Kidney (tissue), 22 donors: ENCODE measurements at places on chromosomes 11 and 22. TPM values are rescaled to one million over a fixed set of nuclear protein-coding genes. Genes with fewer than 3 reads are reported as not detected.
A peak's percentile ranks its signal among the peaks of the same experiment; 100 is the strongest.

DNA sequence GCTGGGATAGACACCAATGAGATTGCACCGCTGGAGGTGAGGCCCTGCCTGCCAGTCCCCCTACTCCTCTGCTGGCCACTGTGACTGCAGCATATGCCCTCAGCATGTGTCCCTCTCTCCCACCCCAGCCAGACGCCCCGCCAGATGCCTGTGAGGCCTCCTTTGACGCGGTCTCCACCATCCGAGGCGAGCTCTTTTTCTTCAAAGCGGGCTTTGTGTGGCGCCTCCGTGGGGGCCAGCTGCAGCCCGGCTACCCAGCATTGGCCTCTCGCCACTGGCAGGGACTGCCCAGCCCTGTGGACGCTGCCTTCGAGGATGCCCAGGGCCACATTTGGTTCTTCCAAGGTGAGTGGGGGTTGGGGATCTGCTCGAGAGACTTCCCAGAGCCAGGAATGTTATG lies 5.7 kb upstream of the SMARCB1 start:
- no peak overlapping the region for H3K4me3 ChIP-seq
- no peak overlapping the region for H3K27ac ChIP-seq
- no peaks in the 10 kb centered on the region for H3K36me3 ChIP-seq
- DNase-seq = no peak
- H3K27me3 ChIP-seq = no peaks in the 10 kb centered on the region
- peaks cover 15% of the 10 kb centered on the region for H3K4me1 ChIP-seq

DNA sequence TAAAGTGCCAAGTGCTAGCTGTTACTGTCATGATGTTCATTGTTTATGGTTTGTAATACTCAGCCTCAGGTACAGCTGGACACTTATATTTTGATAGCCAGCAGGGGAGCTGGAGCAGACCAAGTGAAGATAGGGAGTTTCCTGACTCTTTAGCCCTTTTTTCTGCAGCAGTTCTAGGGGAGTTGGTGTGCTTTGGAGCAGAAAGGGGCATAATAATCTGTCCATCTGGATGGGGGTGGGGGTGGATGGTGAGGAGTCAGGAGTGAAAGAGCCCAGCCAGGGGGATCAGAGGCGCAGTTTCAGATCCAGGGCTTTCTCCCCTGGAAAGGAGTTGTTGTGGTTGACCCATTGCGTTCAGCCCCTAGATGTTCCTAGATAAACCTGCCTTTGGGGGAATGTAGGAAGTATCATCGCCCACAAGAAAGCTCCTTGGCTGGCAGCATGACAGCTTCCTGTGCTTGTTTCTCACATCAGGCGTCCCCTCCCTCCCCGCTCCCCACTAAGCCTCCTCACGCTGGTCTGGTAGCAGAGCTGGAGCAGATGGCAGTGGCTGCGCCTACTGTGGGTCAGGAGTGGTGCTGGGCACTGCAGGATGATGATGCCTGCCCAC lies 41.9 kb downstream of the MED15 start:
- H3K27ac ChIP-seq = peak overlapping the region; percentile 41
- peaks cover 5% of the 10 kb centered on the region for H3K36me3 ChIP-seq
- DNase-seq = no peak
- H3K27me3 ChIP-seq = no peaks in the 10 kb centered on the region
- peaks cover 53% of the 10 kb centered on the region for H3K4me1 ChIP-seq
- H3K4me3 ChIP-seq = no peak overlapping the region

- no peaks in the 10 kb centered on the region for H3K27me3 ChIP-seq
- no peak overlapping the region for H3K4me3 ChIP-seq
- H3K27ac ChIP-seq = no peak overlapping the region
- no peak for DNase-seq
- H3K36me3 ChIP-seq = peaks cover 1% of the 10 kb centered on the region
These were observed 119.9 kb upstream of the RASSF10 start for GRCh38 chr11:12889243-12889642.

- H3K27ac ChIP-seq = peak within 1 kb of the TSS; percentile 76
- no peaks in the 10 kb centered on the region for H3K4me1 ChIP-seq
- H3K4me3 ChIP-seq = peak within 1 kb of the TSS; percentile 68
These were observed at the start of gene SLC22A6 for GRCh38 chr11:62984451-62984991. TSS of gene SLC22A6 (minus strand) at chr11:62984967. CDS start at chr11:62984690, 277 bp downstream.

- no peak overlapping the region for H3K27ac ChIP-seq
- no peak overlapping the region for H3K4me3 ChIP-seq
- no peak for DNase-seq
- no peaks in the 10 kb centered on the region for H3K4me1 ChIP-seq
These were observed 195.1 kb downstream of the OPCML start for GRCh38 chr11:133337193-133337592.

GRCh38 chr11:72641522-72642042 lies 32.6 kb downstream of the PDE2A start:
- H3K4me1 ChIP-seq = peaks cover 2% of the 10 kb centered on the region
- no peaks in the 10 kb centered on the region for H3K36me3 ChIP-seq
- peak overlapping the region; percentile 38 for H3K4me3 ChIP-seq

- H3K36me3 ChIP-seq = no peaks in the 10 kb centered on the region
- H3K27me3 ChIP-seq = no peaks in the 10 kb centered on the region
- no peaks in the 10 kb centered on the region for H3K4me1 ChIP-seq
- no peak for DNase-seq
These were observed 3.4 kb downstream of the C11orf71 start for GRCh38 chr11:114396916-114397315.

DNA sequence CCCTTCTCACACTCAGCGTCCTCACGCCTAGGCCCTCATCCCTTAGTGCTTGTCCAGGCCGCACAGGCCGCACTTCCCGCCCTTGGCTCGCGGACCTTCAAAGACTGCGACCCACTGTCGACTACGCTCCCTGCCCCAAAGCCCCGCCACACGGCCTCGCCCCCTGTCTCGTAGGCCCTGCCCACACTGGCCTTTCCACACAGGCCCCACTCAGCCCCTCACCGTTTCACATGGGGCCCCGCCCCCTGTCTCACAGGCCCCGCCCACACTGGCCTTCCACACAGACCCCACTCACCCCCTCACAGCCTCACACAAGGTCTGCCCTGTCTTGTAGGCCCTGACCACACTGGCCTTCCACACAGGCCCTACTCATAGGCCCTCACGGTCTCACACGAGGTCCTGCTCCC lies 11.0 kb downstream of the NRXN2 start:
- peaks cover 18% of the 10 kb centered on the region for H3K27me3 ChIP-seq
- H3K4me1 ChIP-seq = no peaks in the 10 kb centered on the region
- no peak for DNase-seq
- no peak overlapping the region for H3K4me3 ChIP-seq
- H3K36me3 ChIP-seq = no peaks in the 10 kb centered on the region
- H3K27ac ChIP-seq = no peak overlapping the region

- no peak overlapping the region for H3K4me3 ChIP-seq
- no peaks in the 10 kb centered on the region for H3K4me1 ChIP-seq
- H3K27ac ChIP-seq = no peak overlapping the region
- no peak for DNase-seq
- no peaks in the 10 kb centered on the region for H3K36me3 ChIP-seq
These were observed 22.5 kb downstream of the CAVIN3 start for GRCh38 chr11:6297831-6298230.

The TTLL1 gene
- 8.4 TPM for total RNA-seq

The ACAT1 gene
- 96.4 TPM for total RNA-seq

The MUC5B gene
- total RNA-seq = 0.38 TPM

The ZNF215 gene
- total RNA-seq = 6.4 TPM
